Activated T-cell treated with anti-CD3 and anti-CD28 coated beads for 4 hours (primary cell): ENCODE measurements at places on chromosomes 12 and 14.

GRCh38 chr12:50192908-50193307, 25.7 kb upstream of the CERS5 start:
- no peak for DNase-seq

GRCh38 chr12:84696281-84696680, 216.3 kb downstream of the SLC6A15 start:
- DNase-seq, result no peak

- DNase-seq, result no peak
These were observed 18.8 kb downstream of the BCL11B start for GRCh38 chr14:99252940-99253868.

DNA sequence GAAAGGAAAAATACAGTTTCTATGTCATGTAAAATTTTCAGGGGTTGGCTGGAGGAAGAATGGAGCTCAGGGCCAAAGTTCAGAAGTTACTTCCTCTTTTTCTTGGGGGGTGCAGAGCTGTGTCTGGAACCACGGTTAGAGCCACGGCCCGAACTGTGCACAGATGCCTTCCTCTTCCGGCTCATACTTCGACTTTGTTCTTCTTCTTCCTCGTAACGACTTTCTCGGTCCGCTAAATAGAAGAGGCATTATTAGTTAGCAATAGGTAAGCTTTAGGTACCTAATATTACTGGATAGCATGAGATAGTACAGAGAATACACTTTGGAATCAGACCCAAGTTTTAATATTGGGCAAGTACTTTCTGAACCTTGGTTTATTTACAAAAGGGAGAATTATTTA, 31.2 kb downstream of the SUPT16H start:
- DNase-seq, result no peak

GRCh38 chr14:77309131-77309530, 11.6 kb downstream of the POMT2 start:
- no peak for DNase-seq

- DNase-seq, result no peak
These were observed 32.0 kb downstream of the ARF6 start for GRCh38 chr14:49924852-49925251.

GRCh38 chr14:22668417-22668816, 24.3 kb upstream of the OR6J1 start:
- DNase-seq, result no peak

DNA sequence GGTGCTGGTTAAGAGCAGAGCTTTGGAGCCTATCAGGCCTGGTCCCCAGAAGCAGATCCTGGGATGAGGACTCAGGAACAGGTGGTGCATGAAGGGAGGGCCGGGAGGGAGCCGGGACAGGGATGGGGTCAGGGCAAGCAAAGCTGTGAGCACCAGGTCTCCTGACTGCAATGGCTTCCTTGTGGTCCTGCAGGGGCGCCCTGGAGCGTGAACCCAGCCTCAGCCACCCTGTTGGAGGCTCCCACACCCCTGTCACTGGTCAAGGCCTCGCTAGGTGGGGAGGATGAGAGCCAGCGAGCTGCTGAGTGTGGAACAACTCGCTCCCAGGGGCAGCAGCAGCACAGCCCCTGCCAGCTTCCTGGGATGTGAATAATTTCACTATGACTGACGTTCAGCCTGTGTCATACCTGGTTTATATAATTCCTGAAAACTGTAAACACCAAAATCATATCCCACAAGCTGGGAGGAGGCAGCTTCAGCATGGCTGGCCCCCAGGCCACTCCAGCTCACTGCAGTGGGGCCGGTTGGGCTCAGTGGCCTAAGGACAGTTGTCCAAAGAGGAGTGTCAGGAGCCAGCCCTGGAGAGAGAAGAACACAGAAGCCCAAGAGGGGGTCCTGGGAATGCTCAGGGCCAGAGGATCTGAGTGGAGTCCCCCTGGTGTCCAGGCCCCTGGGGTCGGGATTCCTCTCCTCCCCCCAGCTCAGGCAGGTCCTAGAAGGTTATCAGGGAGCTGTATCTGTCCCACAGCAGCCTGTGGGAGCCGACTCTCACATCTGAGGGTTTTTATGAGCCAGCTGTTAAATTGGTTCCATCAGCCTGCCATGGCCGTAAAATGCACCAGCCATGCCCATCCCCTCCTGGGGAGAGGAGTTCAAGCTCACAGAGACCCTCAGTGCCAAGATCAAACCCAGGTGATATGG, 272.9 kb downstream of the ADGRD1 start:
- no peak for DNase-seq

GRCh38 chr14:54146601-54147000, 190.0 kb upstream of the BMP4 start:
- no peak for DNase-seq

DNA sequence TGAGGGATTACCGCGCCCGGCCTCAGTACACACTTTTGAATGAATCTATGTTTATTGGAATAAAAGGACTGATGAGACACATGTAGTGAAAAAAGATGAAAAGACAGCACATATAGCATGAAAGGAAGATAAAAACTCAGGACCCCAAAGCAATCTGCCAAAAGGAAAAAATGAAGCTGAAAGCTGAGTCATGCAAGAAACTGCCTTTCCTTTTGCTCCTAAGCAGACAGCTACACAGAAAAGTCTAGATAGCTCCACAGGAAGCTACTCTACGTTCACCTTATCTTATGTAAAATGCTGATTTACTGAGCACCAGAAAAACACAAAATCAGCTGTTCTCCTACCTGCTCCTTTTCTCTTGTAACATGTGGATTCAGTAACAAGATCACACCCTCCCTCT, 128.4 kb downstream of the NTF3 start:
- DNase-seq, result no peak

DNA sequence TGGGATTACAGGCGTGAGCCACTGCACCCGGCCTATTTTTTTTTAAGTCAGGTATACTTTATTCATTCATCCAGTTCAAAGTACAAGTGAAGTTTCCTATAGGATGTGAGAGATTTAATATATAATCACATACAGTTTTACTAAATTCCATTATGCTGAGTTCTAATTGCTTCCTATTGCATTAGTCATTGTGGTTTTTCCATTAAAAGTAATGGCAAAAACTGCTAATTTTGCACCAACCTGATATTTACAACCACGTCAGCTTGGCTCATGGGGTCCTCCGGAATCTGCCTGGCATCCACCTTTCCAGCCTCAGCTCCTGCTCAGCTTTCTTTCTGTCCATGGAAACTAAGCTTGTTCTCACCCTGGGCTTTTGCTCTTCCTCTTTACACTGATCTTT, 67.0 kb upstream of the CSRP2 start:
- DNase-seq, result no peak

- DNase-seq, result no peak
These were observed 22.4 kb downstream of the NFYB start for GRCh38 chr12:104115587-104115975.

- no peak for DNase-seq
These were observed 29.7 kb upstream of the SAV1 start for GRCh38 chr14:50697659-50698290.

DNA sequence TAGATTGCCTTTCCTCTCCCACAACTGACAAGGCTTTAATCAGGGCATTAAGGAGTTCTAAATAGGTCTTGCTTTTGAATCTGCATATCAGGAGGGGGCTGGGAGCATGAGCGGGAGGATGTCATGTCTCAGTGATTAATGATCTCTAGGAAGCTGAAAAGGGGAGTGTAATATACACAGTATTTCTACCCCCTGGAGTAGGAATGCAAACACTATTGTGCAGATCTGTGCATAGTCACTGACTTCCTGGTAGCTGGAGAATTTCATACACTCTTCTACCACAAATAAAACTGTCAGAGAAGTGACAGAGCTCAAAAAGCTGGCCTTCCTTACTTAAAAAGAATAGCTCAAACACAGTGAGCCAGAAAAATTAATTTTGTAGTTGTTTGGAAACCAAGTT, 65.8 kb downstream of the RIC8B start:
- DNase-seq, result no peak

DNA sequence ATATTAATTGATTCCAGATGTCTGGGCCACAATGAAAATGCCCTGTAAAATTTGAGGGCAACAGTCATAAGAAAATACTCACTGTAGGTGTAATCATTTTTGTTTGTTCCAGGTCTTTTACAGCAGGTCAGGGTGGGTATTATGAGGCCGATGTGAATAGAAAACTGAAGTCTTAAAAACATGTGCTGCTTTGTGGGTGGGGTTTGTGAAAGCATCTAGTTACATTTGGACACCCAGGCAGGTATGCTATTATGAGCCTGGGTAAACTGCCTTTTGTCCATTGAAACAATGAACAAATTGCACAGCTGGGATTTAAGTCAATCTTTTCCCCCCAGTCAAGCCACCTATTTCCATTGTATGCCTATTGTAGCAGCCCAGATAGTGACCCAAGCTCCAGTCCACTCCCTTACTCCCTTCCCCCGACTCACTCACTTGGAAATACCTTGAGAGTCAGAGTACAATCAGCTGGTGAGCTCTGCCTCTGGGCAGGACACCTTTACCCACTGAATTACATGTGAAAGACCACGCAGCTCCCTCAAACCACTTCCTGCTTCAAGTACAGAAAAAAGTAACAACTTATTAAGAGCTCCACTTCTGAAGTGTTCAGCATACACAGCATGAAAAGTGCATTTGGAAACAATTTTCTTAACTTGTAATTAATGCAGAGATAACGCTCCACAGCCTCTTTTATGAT, 1.8 kb downstream of the IGF1 start:
- no peak for DNase-seq

DNA sequence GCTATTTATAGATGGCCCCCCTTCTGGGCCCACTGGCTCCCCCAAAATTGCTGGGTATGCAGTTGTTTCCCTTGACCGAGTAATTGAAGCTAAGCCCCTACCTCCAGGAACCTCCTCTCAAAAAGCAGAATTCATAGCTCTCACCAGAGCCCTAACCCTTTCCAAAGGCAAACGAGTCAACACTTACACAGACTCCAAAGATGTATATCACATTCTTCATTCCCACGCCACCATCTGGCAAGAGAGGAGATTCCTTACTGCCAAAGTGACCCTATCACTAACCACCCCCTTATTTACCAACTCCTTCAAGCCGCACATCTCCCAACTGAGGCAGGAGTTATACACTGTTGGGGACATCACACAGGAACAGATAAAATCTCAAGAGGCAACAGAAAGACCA, 66.8 kb downstream of the MOK start:
- no peak for DNase-seq

DNA sequence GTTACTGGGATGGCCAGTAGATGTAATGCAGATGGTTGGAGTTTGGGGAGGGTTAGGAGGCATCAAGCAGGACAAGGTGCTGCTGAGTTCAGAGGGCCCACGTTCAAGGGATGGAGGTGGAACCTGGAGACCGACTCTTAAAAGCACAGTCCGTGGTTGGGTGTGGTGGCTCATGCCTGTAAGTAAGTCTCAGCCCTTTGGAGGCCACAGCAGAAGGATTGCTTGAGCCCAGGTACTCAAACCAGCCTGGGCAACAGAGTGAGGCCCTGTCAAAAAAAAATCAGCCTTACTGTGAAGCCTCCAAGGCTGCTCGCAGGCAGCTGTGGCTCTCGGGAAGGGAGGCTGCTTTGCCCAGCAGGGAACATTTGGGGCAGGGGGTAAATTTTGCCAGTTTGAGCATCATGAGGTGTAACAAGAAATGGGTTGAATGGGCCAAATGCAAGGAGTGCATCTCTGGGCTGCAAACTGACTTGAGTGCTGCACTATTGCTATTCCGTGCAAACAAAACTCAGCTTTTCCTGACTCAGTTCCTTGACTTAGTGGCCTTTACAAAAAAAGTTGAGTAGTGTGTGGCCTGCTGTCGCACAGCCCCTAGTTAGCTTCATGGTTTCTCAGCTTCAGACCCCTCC, 55.0 kb downstream of the ANAPC7 start:
- DNase-seq, result no peak

DNA sequence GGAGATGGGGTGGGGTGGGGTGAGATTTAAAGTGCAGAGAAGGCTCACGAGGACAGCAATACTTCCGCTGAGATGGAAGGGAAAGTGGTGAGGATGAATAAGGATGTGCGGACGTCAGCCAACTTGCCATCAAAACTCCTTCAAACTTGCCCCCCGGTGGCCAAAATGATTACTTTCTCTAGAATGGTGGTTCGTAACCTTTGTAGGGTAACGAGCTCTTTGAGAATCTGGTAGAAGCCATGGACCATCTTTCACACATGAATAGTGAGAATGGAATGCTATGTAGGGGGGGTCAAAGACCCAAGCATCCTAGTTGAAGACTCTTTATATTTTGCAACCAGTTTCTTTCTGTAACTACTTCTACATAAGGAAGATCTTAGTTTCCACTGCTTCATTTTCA, 245.9 kb upstream of the DDHD1 start:
- no peak for DNase-seq

DNA sequence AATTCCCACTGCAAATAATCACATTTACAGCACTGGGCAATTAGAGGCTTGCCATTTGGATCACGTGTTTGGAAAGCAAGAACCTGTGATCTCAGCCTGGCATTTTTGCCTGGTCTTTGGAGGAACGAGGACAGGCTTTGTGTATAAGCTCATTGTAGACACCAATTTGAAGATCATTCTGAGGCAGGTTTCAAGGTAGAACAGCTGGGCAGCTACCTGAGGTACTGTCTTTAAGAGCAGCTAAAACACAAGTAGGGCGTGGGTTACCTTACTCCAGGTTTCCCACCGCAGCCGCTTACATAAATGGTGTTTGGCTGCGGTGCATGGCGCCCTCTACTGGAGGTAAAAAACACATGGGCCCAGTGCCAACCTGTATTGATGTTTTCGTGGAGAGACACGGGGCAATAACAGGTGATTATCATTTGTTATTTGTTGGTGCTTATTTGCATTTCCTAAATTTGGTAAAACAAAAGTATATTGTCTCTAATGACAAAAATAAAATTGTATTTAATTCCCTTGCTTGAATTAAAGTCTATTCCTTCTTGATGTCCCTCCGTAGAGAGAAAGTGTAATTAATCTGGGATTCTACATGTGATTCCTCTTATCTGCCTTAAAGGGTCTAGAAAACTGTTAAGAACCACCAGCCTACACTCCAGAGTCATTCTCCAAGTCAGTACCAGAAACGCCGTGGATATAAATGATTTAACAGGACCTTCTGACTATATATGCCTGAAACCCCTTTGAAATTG, 69.7 kb downstream of the SVOP start:
- peak; percentile 49 for DNase-seq

GRCh38 chr12:65896743-65897142, 72.5 kb downstream of the HMGA2 start:
- DNase-seq, result no peak
